Stimulated activated CD8-positive, alpha-beta memory T cell treated with anti-CD3 and anti-CD28 coated beads, Interleukin-7, amount 100 ng/mL, for 4 hours (primary cell): ENCODE measurements at places on chromosomes 13 and 19.

- DNase-seq, result no peak
Observed at GRCh38 chr13:20342311-20342710, 110.2 kb upstream of the GJB6 start.

DNA sequence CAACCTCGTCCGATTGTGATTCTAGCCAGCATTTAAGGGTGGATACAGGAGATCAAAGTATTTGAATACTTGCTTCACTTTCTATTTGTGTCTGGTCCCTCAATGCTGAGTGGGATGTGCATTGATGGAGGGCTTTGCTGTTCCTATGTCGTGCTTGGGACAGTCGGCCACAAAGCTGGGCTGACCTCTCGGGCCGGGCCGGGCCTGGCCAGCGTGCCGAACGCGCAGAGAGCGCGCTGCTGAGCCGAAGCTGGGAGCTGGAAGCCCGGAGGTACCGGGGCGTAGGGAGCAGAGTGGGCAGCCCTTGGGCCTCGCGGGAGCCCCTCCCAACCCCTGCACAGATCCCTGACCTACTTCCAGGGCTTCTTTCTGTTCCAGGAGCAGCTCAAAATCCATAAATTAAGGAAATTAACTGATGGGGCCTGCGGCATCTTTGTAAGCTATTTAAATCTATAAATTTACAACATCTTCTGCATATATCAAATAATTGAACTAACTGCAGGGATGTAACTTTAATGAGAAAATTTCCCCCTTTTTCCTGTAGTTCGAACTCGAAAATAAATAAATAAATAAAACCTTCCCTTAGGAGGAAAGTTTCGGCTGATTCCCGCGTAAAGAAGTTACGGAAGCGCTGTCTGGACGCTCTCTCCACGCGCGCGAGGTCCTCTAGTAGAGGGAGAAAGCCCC lies 1.8 kb upstream of the KCTD15 start:
- DNase-seq, result no peak

- no peak for DNase-seq
Observed at GRCh38 chr13:106499896-106500295, 35.6 kb downstream of the EFNB2 start.

GRCh38 chr19:49820125-49820524 lies 2.0 kb downstream of the MED25 start:
- no peak for DNase-seq

DNA sequence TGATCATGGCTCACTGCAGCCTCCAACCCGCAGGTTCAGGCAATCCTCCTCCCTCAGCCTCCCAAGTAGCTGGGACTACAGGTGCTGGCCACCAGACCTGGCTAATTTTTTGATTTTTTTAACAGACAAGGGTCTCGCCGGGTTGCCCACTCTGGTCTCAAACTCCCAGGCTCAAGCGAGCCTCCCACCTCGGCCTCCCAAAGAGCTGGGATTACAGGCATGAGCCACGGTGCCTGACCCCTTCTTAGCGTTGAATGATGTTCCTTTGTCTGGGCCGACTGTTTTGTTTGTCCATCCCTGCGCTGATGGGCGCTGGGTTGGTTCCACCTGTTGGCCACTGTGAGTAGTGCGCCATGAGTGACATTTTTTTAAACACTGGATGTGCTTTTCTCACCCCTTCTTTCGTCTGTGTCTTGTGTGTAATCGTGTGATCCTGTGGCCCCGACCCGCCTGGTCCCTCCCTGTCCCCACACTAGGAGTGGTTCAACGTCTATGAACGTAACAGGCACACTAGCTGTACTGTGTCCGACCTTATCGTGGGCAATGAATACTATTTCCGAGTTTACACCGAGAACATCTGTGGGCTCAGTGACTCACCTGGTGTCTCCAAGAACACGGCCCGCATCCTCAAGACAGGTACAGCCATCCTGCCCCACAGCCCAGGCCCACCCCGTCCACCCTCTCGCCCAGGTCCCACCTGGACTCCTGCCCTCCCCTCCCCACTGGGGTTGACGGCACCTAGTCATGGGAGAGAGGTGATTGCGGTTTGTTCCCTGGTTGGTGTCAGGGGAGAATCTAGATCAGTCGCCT lies 15.0 kb upstream of the EMC10 start:
- DNase-seq, result peak; percentile 23

DNA sequence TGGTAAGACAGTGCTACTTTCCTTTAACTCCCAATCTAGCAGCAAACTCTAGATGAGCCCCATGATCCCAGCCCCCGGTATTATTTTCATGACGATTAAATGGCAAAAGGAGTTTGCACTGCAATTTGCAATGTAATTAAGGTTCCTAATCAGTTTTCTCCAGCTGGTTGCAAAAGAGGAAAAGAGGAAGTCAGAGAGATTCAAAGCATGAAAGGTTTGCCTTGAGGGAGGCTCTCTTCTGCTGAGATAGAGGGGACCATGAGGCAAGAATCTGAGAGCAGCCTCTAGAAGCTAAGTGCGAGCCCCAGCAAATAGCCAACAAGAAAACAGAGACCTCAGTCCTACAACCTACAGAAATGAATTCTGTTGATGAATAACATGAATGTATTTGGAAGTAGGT lies 527.1 kb downstream of the UQCRFS1 start:
- no peak for DNase-seq

- no peak for DNase-seq
Observed at GRCh38 chr19:42251572-42252358, 3.2 kb downstream of the ERF start.

DNA sequence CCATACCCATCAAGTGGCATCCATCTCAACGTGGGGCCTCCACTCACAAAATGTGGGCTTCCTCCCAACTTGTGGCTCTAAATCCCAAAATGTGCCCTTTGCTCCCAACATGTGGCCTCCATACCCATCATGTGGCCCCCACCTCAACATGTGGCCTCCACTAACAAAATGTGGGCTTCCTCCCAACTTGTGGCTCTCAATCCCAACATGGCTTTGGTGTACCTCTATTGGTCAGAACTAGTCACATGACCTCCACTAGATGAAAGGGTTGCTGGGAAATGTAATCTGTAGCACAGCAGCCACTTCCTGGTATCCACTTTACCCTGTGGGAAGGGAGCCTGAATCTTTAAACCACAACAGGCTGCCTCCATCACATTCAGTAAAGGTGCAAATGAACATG lies 10.1 kb upstream of the ACER1 start:
- no peak for DNase-seq

DNA sequence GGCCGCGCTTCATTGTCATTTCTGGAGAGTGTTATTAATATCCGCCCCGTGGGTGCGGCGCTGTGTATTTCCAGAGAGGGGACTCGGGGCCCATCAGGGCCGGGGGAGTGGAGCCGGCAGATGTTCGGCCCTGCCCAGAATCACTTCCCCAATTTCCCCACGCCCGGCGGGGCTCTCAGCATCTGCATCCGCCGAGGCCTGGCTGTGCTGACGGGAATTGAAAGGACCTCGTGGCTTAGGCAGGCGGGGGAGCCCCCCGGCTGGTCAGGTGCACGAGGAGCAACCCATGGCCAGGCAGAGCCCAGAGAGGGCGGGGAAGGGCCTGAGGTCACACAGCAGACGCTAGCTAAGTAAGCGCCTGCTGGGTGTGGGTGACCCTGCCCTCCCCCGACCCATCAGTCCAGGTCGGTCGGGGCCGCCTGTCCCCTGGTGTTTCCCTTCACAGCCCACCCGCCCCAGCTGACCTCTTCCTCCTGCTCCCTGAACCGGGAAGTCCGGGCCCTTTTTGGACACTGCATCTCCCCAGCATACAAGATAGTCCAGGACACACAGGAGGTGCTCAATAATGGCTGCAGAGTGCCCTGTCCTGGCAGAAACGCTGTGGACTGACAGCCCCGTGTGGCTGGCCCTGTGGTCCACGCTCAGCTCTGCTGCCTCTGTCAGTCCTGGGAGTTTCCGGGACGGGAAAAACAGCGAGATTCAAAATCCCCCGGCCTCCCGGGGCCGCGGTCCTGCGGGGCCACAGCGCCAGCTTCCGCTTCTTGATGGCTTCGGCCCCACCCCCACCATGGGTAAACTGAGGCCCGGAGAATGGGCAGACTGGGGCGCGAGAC lies 22.1 kb downstream of the ARID3A start:
- no peak for DNase-seq

- DNase-seq, result no peak
Observed at GRCh38 chr13:62125451-62125850, 709.8 kb upstream of the PCDH20 start.

GRCh38 chr19:36182612-36183244 lies 30.5 kb upstream of the COX7A1 start:
- no peak for DNase-seq

DNA sequence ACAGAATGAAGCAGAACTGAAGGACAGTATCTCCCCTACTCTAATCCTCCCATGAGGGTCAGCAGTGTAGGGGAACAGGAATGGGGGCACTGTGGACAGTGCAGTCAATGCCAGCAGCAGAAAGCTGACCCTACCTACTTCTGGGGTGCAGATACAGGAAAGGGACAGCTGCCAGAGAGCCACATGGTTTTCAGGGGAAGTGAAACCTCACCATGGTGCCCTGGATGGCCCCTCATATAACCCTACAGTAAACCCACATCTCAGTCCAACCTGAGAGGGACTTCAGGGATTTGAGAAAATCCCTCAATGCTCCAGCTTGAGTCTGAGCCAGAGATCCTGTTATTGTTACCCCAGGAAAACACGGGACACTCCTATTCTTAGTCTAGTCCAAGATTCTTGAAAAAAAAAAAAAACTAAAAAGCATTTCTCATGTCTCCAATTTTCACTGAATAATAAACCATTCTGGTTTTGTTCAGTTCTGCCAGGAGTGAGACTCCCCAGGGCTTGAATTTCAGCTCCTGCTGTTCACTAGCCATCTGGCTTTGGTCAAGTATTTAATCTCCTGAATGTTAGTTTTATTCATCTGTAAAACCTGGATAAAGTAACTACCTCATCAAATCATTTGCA lies 511.6 kb upstream of the ARGLU1 start:
- DNase-seq, result no peak

DNA sequence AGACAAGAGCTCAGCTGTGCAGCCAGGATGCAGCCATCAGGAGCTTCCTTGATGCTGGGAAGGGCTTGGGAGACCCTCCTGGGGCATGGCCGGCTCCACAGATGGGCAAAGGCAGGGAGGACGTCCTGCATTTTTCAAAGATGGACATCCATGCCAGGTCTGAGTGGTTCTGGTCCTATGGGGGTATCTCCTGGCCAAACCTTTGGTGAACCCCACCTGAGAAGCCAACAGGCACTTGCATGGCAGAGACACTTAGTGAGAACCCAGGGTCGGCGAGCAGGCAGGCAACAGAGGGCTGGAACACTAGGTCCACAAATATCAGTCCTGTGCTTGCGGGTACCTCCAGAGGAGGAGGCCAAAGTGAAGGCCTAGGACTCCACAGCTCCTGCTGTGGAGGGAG lies 70.0 kb downstream of the KCTD15 start:
- DNase-seq, result no peak

- DNase-seq, result no peak
Observed at GRCh38 chr13:88674841-88675240, 1003.7 kb downstream of the SLITRK5 start.

- DNase-seq, result no peak
Observed at GRCh38 chr19:32630338-32630737, 44.6 kb downstream of the ANKRD27 start.

DNA sequence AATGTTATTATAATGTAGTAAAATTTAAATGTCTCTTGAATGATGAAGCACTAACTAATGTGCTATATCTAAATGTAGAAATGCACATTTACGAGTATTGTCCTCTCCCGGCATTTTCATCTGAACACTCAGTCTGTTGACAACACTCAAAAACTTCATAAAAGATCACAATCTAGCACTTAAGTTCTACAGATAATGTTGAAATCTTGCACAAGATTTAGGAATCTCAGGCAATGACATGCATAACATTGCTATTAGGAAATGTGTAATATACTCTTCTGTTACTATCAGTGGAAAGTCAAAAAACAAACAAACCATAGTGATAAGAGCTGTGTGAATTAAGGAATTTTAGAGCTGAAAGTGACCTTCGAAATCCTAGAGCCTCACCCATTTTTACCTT lies 37.5 kb upstream of the XPO4 start:
- no peak for DNase-seq

DNA sequence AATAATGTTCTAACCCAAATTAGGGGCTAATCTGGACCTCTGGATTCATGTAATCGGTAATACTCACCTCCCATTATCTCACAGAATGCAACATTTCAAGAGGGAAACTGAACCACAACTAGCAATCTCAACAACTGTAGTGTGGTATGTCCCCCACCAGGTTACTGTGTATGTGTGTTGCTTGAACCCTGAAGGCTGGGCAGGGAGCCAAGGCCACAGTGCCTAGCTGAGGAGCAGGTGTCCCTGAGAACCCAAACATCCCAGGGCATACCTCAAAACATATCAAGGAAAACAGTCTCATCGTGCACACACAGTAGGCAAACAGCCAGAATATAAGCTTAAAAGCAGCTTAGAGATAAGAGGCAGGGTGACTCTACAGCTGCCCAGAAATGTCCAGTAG lies 20.5 kb upstream of the NEK3 start:
- DNase-seq, result no peak

- no peak for DNase-seq
Observed at GRCh38 chr19:277581-278165, 13.5 kb downstream of the PLPP2 start.

- DNase-seq, result peak; percentile 50
Observed at GRCh38 chr13:46751811-46752635, 44.9 kb downstream of the ESD start.

DNA sequence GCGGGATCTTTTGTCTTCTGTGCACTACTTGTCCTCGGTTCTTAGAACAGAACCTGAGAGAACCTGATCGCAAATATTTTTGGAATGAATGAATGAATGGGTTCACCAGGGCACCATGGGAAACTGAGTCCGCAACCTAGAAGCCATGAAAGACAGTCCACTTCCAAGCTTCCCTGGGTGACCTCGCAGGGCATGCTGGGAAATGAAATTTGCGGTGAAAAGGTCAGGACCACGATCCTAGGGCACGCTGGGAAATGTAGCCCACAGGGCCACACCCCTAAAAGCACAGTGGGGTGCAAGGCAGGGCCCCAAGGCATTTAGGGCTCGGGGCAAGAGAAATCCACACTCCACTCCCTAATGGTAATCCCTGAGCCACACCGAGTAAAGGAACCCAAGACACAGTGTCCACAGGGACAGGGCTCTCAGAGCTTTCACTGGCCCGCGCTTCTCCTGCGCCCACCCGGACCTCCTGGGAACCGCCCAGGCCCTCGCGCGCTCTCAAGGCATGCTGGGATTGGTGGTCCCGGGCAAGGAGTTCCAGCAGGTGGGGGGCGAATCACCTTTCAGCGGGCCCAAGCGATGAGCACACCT lies 1.1 kb upstream of the PPP1R12C start:
- DNase-seq, result no peak

- DNase-seq, result no peak
Observed at GRCh38 chr19:8206147-8207087, 2.8 kb upstream of the CERS4 start.

GRCh38 chr13:33123066-33123859 lies 107.0 kb downstream of the KL start:
- no peak for DNase-seq

DNA sequence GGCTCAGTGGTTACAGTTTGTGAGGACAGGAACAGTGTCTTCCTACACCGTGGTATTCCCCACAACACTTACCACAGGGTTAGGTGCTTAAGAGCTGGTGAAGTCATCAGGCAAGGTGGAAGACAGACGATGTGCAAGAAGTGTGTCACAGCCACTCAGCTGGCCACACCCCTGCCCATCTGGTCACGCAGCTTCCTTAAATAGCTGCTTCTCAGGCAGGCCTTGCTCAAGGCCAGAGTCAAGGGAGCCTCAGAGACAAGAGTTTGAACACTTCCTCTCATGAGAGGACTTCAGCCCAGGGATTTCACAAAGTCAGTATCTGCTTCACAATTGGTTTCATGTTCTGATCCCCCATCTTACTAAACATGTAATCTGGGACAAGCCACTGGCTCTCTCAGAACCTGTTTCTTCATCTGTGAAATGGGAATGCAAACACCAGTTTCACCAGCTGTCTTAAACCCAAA lies 80.3 kb upstream of the FRY start:
- no peak for DNase-seq
